ENCODE measurements at places on chromosomes 11 and 22.
A peak's percentile ranks its signal among the peaks of the same experiment; 100 is the strongest.

- DNase-seq: no peak
Observed at GRCh38 chr11:26696330-26696729, 25.5 kb downstream of the SLC5A12 start.

- DNase-seq: no peak
Observed at GRCh38 chr22:23262518-23263332, 82.4 kb downstream of the BCR start.

DNA sequence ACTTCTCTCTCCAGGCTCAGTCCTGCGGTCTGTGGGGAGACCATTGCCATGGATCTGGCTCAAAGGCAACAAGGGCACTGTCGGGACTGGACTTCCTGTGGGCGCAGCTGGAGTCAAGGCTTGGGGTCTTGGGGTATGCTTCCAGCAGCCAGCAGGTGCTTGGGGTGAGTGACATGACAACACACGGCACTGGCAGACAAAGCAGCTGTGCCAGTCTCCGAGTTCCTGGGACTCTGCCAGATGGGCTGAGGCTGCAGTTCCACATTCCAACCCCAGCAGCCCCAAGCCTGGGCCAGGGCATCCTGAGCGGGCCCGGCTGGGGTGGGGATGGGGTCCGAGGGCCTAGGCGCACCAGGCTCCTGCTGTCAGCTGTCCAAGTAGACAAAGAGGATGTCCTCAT, 12.3 kb downstream of the GUCD1 start:
- no peak for DNase-seq

DNA sequence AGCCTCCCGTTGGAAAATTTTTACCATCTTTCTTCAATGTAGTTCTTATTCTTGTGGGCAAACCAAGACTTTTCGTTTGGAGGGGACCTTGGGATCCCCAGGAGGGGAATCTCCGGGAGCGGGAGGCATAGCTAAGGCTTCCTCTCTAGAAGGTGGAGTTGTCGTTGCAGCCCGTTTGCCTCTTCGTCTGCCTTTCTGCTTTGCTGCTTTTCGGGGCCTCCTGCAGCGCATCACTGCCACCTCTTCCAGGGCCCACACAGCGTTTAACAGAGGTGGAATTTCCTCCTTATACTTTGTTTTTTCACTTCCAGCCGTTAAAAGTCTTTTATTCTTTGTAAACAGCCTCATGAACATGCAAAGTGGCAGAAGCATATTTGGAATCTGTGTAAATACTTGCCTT, 3.5 kb upstream of the IFITM3 start:
- no peak for DNase-seq

DNA sequence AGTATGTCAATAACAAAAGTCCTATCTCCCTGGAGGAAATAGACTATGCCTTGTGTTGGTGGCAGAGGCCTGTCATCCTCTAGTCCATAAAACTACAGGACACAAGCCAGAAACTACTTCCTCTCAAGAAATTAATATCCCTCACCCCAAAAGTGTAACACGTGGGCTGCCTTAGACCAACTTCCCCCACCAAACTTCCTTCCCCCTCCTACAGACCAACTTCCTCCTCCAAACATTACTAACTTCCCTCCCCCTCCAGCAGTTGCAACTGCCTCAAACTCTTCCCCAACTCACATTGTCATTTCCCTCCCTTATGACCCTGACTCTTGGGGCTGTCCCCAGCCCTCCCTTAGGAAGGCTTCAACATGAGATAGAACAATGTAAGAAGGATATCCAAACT, 6.3 kb downstream of the OR52K2 start:
- no peak for DNase-seq

- no peak for DNase-seq
Observed at GRCh38 chr11:7513234-7514098, at the start of gene PPFIBP2. TSS of gene PPFIBP2 (plus strand) at chr11:7513999. CDS start at chr11:7549476, 35,477 bp downstream.

DNA sequence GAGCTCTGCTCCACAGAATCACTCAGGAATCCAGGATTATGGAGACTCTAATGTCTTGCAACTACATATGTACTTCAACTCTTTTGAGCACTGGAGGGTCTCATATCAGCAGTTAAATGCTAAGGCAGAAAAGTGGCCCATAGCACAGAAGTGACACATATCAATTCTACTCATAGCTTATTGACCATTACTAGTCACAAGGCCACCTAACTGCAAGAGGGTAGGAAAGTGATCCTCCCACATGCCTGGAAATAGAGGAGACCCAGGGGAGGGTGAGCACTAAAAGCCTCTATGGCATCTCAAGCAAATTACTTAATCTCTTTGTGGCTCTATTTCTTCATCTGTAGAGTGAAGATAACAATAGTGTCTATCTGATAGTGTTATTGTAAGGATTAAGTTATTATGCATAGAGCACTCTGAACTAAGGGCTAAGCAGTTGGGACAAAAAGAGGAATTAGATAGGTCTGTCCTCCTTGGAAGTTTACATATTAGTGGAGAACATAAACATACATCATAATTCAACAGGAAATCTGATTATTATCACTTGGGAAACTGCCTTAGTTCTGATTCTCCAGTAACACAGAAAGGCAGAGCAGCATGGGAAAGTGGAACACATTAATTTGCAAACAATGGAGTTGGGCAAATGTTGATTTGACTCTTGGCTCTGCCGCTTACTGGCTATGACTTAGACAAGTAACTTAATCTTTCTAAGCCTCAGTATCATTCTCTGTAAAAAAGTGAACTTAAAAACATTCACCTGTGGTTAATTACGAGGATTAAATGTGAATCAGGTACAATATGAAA, 25.1 kb upstream of the USP47 start:
- no peak for DNase-seq

- no peak for DNase-seq
Observed at GRCh38 chr22:35258191-35258988, 1.1 kb downstream of the HMGXB4 start.

DNA sequence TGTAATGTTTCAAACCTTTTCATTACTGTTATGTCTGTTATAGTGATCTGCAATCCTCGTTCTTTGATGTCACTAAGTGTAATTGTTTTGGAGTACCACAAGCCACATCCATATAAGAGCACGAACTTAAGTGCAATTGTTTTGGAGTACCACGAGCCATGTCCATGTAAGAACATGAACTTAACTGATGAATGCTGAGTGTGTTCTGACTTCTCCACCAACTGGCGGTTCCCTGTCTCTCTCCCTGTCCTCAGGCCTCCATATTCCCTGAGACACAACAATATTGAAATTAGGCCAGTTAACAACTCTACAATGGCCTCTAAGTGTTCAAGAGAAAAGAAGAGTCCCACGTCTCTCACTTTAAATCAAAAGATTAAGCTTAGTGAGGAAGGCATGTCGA, 23.5 kb downstream of the TESMIN start:
- no peak for DNase-seq

DNA sequence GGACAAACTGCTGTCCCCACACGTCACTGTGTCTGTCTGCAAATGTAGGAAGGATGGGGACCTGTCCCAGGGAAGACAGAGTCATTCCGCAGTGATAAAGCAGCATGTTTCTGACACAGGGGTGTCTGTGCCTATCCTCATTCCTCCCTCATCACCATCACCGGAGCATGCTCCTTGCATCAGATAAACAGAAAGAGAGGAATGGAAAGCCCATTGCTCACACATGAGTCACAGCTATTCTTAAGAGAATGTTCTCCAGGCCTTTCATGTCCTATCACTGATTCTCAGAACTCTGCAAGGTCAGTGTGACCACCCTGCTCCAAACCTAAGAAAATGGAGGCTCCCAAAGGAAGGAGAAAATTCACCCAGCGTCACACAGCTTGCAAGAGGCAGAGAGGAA, 38.9 kb downstream of the ZNF195 start:
- peak; percentile 33 for DNase-seq

DNA sequence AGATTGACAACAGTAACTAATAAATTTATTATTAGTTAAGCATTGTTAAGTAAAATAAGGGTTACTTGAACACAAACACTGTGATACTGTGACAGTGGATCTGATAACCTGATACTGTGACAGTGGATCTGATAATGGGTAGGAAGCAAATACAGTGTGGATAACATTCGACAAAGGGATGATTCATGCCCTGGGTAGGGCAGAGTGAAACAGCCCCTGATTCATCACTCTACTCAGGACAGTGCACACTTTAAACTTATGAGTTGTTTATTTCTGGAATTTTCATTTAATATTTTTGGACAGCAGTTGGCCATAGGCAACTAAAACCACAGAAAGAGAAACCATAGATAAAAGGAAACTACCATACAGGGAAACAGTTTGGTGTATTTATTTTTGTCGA, 60.8 kb upstream of the CTSC start:
- no peak for DNase-seq

GRCh38 chr11:60857378-60858232, 1.9 kb upstream of the PTGDR2 start:
- DNase-seq: no peak

GRCh38 chr11:123011510-123011909, 29.9 kb upstream of the BSX start:
- no peak for DNase-seq

DNA sequence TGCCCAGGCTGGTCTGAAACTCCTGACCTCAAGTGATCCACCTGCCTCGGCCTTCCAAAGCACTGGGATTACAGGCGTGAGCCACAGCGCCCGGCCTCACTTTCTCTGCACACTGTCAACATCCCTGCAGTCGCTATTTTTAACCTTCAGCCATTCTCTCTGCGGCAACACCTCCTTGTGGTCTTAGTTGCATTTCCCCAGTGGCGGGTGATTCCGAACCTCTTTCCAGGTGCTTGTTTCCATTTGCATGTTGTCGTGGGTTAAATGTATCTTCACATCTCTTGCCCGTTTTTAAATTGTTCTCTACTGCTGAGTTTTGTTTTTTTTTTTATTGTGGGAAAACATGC, 2.2 kb upstream of the SCT start:
- DNase-seq: no peak

- DNase-seq: no peak
Observed at GRCh38 chr11:108221911-108222573, 396 bp downstream of the NPAT start.

DNA sequence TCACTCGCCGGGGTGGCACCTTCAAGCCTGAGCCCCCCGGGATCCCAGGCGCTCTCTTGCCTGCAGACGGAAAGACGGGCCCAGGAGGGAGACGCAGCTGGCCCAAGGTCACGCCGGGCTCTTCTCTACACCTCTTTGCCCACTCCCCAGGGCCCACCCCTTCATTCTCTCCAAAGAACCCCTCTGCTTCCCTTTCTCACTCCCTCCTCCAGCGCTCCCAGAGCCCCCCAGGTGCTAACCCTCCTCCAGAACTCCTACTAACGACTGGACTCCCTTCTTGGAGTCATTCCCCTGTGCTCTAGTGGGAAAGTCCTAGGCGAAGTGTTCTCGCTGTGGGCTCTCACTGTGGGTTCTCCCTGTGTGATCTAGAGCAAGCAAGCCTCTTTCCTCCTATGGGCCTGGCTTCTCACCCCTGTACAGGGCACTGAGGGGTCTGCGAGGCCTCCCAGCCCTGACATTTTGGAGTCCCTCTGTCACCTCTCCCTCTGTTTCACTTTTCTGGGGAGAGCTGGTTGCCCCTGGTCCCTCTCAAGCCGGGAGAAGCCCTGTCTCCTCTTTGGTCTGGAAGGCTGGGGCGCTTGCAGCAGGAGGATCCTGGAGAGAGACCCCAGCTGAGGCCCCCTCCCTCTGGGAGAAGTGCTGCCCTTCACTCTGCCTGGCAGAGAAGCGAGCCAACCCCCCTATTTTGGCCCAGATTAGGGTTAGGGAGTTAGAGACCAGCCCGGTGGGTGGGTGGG, 858 bp downstream of the OAF start:
- DNase-seq: no peak

GRCh38 chr22:38973289-38974169, 8.6 kb upstream of the APOBEC3B start:
- DNase-seq: no peak

GRCh38 chr11:79484872-79485271, 44.0 kb upstream of the TENM4 start:
- no peak for DNase-seq

GRCh38 chr11:13966013-13966412, 3.5 kb downstream of the SPON1 start:
- DNase-seq: no peak

DNA sequence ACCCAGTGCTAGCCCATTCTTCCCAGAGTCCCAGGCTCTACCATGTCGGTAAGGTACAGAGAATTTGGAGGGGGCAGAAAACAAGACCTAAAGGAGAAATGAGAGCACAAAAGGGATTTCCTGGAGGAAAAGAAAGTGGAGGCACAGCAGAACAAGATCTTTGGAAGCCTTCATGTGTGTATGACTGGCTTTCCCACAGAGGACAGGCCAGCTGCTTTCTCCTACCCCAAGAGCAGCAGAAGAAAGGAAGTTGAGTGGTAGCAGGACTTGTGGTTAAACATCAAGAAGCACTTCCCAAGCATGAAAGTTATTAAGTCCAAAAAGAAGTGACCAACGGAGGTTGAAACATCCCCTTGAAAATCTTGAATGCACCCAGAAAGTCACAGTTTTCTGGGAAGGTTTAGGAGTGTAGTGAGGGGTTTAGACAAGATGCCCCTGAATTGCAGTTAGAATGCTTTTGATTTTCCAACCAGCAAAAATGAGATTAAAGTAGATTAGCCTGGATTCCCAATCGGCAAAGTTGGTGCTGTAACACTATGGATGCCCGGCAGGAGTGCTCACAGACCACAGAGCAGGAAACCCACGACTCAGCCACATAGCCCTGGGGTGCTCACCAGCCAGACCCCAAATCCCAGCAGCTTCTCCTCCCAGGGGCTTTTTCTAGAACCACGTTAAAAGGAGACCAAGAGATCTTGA, 608 bp downstream of the TMPRSS13 start:
- DNase-seq: no peak

GRCh38 chr11:7668464-7668863, 4.8 kb downstream of the CYB5R2 start:
- no peak for DNase-seq

- DNase-seq: no peak
Observed at GRCh38 chr11:96230686-96231085, 112.3 kb downstream of the MAML2 start.

DNA sequence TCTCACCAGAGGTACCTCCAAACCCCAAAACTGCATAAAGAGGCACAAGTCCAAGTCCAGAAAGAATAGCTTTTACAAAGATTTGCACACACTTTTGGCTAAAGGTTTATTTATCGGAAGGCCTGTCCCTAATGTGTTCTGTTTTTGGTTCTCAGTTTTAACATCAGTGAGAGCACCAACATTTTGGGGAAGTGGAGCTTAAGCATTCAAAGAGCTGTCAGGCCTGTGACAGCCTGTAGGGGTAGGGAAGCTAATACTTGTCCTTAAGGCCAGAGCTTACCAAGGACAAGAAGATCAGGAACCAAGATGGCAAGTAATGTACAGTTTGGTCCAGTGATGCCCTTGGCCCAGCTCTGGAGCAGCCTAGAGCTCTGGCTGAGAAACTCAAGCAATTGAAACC, 38.9 kb upstream of the SCUBE2 start:
- no peak for DNase-seq
